ENCODE measurements at places on chromosomes 5 and 9. TPM values are rescaled to one million over a fixed set of nuclear protein-coding genes. Genes with fewer than 3 reads are reported as not detected.

The SPOUT1 gene
- 28.8 TPM for polyA plus RNA-seq

The ACOT12 gene
- polyA plus RNA-seq: not detected

- no peak for DNase-seq
Measured at GRCh38 chr5:32740651-32741050, 29.5 kb downstream of the NPR3 start.

- no peak for DNase-seq
Measured at GRCh38 chr9:112061152-112061740, 113.9 kb downstream of the SUSD1 start.

DNA sequence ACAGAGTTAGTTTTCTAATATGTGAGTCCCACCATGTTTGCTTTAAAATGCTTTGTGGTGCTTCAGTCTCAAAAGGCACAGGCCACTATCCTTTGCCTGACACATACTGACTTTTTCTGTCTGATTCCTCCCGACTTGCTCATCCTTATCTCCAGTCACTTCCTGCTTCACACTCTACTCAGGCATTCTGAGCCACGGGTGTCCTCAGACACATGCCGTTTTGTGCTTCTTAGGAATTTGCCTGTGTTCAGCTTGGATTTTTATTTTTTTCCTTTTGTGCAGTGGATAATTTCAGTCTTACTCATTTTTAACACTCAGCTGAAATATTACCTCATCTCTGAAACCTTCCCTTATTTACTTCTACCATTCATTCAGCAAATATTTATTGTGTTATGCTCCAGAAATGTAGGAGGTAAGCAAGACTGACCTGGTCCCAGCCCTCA is 54.1 kb downstream of the MAN2A1 start:
- DNase-seq: no peak

Data from pancreas (tissue), 10 donors.